ENCODE measurements at places on chromosomes 7 and 10.

GRCh38 chr7:42214060-42214679, 22.8 kb downstream of the GLI3 start:
- no peak for DNase-seq

GRCh38 chr10:62728479-62728878, 76.0 kb upstream of the ADO start:
- DNase-seq, result no peak

GRCh38 chr7:134865001-134865845, 85.8 kb downstream of the CALD1 start:
- peak; percentile 7 for DNase-seq

DNA sequence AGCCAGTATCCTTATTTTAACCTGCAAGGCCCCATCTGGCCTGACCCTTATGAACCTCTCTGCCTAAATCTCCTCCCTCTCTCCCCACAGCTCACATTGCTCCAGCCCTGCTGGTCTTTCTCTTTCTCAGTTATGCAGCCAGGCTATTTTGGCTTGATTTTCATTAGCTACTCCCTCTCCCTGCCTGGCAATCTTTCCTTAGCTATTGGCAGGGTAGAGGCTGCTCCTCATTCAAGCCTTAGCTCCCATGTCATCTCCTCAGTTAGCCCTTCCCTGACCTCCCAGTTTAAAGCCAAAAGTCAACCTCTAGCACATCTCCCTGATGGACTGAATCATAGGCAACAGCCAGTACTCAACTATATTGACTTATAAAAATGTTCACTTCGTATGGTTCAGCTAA, 214.4 kb upstream of the CELF2 start:
- DNase-seq, result no peak

DNA sequence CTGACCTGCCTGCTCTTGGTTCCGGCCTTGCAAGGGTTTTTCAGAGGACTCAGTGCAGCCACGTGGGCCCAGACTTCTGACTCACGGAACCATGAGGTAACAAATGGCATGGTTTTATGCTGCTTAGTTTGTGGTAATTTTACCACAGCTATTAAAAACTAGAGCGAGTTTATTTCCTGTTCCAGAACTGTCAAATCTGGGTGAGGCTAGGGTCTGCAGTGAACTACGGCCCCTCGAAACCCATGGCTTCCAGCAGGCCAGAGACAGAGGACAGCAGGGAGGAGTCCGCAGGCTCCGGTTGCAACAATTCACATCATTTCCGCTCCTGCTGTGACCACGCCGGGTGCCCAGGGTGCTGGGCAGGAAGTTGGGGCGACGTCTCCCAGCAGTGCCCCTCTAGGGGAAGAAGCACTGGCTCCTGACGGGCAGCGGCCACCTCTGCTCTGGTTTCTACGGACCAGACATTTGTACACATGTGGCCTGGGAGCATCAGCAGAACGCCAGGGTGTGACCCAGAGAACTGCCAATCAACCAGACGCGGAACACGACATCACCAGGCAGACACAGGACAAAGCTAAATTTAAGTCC, 74.8 kb downstream of the ADARB2 start:
- DNase-seq, result no peak

GRCh38 chr7:134787720-134788119, 8.3 kb downstream of the CALD1 start:
- DNase-seq, result no peak

DNA sequence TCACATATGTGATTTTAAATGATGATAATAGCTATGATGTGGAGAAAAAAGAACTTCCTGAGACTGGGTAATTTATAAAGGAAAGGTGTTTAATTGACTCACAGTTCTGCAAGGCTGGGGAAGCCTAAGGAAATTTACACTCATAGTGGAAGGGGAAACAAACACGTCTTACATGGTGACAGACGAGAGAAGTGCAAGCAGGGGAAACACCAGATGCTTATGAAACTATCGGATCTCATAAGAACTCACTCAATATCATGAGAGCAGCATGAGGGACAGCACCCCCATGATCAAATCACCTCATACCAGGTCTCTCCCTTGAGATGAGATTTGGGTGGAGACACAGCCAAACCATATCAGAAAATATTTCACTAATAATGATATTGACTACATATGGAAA, 4.1 kb upstream of the LIPN start:
- DNase-seq, result no peak

DNA sequence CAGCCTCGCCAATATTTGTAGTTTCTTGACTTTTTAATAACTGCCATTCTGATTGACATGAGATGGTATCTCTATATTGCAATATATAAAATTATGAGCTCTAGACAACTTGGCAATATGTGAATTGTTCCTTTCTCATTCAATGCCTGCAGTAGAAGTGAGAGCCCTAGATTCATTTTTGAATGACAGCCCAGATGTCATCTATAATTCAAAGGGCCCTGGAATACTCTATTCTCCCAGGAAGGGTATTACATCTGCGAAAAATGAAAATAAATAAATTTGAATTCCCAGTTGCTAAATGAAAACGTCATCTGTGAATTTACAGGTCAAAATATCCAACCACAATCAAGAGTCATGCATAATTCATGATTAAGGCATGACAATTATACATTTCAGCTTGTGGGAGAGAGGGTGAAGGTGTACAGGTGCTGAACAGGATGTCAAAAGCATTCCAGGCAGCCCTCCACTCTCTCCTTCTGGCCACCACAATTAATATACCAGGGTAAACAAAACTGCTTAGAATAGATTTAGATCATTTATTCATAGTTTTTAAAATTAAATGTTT, 1147.3 kb downstream of the XPNPEP1 start:
- DNase-seq, result no peak

GRCh38 chr7:94272821-94273583, 121.7 kb upstream of the COL1A2 start:
- DNase-seq, result no peak

- DNase-seq, result peak; percentile 78
Observed at GRCh38 chr10:80046629-80047441, 31.6 kb upstream of the TMEM254 start.

GRCh38 chr7:131517218-131517923, 39.1 kb downstream of the PODXL start:
- DNase-seq, result no peak

DNA sequence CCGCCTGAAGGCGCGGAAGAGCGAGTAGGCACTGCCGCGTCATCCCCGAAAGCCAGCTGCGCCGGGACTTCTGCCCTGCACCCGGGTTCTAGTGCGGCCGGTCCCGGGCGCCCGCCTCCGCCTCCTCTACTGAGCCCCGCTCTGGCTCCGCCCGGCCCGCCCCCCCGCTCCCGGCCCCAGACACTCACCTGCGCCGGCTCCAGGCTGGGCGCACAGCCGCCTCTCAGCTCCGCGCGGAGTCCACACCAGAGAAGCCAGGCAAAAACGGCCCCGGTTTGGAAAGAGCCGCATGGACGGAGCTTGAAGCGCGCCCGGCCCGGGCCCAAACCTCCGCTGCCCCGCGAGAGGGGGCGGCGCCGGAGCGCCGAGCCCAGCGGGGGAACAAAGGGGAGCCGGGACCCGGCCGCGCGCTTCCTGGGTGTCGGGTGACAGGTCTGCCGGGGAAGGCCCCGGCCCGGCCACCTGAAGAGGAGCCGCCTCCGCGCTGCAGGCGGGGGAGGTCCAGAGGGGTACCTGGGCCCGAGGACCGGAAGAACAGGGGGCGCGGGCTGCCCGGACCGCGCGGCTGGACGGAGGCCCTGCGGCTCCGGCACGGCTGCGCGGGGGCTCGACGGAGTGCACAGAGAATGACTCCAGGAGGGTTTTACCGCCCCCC, 168.2 kb downstream of the NRF1 start:
- DNase-seq, result peak; percentile 76

DNA sequence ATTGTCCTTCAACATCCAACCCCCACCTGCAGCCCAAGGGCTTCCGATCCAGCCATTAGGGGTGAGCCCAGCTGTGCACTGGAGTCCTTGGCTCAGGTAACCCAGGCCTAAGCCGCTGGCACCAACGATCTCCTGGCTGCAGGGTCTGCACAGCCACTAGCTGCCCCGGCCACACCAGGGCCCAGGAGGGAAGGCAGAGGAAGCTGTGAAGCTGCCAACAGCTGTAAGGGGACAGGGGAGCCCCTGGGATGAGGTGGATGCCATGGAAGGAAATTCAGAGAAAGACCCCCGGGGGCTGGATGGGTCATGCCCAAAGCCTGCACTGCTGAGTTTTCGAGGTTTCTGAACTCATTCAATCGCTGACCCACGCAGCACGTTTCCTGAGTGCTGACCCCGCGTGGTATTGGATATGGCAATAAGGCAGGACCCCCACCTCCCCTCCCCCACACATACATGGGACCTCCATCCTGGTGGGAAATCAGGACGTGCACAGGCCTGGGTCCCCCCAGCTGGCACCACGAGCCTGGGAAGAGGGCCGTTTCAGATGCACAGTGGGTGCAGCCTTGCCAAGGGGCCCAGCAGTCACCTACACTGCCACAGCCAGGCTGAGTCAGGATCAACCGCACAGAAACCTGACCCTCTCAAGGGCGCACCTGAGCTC, 170.3 kb downstream of the DIP2C start:
- DNase-seq, result no peak

DNA sequence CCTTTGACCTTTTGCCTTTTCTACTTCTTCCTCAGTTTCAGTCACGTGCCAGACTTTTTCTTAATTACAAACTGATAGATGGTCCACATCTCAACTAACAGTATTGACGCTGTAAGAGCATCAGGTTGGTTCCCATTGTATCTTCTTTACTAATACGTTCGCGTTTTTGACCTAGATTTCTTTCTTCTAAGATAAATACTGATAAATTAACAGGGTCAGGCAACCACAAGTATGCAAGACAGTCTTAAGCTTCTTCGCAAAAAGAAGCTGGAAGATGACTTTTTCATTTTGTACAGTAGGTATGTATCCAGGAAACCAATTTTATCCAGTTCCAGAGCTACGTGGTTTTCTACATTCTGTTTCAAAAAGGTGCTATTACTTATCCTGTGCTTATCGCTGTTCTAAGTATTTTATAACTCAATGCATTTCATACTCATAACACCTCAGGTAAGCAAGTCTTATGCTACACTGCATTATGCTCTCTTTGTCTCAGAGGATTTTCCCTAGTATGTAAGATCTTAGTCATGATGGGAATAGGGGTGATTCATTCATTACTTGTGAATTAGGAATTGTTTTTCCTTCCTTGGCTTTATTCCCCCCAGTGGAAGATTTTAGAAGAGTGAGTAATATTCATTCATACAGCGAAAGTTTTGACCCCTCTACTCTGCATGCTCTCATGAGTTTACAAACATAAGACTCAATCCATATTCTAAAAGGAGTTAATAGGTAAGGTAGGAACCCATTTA, 955 bp downstream of the DUS4L start:
- DNase-seq, result peak; percentile 30

- DNase-seq, result no peak
Observed at GRCh38 chr10:317271-317769, 182.1 kb downstream of the ZMYND11 start.

DNA sequence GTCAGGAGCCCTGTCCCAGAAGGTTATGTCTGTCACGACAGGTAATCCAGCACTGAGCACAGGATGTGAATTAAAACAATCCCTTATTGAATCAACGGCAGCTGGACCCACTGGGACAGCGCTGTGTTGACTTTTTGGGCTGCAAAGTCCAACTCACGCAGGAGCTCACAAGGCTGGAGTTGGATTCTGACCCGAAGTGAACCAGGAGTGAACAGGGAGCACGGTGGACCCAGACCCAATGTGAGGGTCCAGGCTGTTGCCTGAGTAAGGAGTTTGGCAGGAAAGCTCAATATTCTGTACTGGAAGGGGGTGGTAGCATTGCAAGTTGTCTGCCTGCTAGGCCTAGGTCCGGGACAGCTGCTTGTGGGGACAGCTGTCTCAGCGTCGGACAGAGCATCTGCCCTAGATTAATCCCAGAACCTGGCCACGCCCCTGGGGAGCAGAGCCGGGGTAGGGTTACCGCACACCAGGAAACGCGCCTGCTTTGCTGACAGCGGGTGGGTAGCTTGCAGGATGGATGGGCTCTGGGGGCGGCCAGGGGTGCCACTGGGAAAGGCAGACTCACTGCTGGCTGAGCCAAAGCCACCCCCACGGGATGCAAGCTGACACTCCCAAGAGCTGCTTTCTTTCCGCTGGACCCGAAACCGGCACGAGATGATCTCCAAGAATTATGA, 24.0 kb downstream of the COL26A1 start:
- peak; percentile 74 for DNase-seq

GRCh38 chr7:81845744-81846241, 75.9 kb upstream of the HGF start:
- DNase-seq, result peak; percentile 76

- no peak for DNase-seq
Observed at GRCh38 chr10:90462749-90463470, 394.9 kb downstream of the HTR7 start.

GRCh38 chr10:77409697-77410471, 227.7 kb downstream of the KCNMA1 start:
- peak; percentile 77 for DNase-seq

DNA sequence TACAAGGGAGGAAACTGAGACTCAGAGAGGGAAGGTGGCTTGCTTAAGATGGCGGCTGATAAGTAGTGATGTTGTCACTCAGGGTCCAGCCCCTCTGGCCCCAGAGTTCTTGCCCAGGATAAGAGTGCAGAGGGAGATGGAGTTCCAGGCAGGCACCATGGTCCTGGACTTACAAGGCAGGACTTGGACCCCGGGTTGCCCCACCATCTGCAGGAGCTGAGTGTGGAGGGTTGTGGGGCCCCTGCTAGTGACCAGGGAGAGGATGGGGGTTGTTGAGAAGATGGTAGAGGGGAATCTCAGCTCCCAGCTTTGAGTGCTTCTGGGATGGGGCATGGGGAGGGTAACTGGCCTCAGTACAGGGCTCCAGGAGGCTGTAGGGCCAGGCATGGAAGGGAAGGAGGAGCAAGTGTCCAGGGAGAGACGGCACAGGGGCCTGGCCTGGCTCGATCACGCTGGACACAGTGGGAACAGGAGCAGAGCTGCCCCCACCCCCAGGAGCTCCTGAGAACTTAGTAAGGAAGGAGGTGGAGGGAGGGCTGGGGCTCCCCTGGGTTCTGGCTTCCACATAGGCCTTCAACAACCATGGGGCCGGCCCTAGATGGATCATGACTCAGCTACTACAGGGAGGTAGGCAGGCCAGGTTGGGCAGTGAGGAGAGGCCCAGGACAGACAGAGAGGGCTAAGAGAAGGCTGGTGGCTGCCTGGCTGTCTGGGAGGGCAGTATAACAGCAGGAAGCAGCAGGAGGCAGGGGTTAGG, 28.2 kb downstream of the PPIF start:
- no peak for DNase-seq

DNA sequence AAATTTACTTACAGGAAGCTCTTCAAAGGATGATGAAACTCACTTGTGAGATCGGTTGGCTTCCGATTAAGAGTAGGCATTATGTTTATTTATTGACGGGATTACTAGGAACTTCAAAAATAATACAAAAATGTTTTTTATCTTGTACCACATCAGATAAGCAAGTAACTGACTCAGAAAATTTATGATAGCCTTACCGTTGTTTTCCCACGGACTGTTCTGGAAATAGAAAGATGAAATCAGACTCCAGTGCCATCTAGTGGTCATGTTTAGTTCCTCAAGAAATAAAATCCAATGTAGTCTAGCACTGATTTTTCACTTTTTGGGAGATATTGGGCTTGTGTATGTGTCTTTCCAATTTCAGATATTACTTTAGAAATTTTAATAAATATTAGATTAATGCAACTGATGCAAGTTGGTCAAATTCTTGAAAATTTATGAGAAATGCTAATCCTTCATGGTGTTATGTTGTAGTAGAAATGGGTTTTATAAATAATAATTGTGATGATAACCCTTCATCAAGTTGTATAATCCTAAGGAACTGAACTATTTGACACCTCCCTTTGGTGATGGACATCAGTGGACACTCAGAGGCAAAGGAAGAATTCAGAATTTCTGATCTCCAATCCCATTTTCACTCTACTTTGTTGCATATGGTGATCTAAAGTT, 168.8 kb downstream of the TMEM26 start:
- peak; percentile 35 for DNase-seq
